ENCODE measurements at places on chromosomes 2 and 18.
A peak's percentile ranks its signal among the peaks of the same experiment; 100 is the strongest.

DNA sequence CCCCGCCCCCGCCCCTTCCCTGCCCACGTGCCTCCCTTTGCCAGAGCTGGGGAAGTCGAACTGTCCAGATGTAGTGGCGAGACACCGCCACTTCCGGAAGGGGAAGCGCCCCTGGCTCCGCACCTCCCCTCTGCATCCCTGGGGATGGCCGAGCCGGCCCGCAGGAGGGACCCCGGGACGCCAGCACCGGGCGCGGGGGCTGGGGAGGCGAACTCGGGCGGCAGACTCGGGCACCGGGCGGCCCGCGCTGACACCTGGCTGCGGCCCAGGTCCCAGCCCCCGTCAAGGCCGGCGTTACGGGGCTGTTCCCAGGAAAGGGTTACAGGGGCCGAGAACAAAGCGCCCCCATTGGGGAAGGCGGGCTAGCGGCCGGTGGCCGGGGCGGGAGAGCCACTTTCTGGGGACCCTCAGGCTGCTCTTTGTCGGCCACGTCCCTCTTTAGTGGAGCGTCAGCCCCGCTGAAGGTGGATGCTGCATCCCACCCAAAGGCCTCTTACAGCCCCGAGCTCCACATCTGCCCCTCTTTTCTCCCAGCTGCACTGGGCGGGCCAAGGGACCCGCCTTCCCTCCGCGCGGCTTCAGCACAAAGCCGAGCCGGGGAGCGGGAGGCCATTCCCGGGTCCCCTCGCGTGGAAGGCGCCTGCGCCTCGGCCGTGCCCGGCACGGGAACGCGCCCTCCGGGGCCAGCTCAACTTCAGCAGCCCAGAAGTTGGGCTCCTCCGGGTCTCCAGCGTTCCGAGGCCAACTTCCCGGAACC, 1.3 kb downstream of the SDC1 start:
- DNase-seq, result no peak

- DNase-seq, result no peak
Observed at GRCh38 chr2:23377771-23378170, 7.2 kb upstream of the KLHL29 start.

GRCh38 chr2:37625796-37626571, 45.5 kb downstream of the CDC42EP3 start:
- no peak for DNase-seq

- no peak for DNase-seq
Observed at GRCh38 chr2:140508756-140509155, 1622.1 kb downstream of the LRP1B start.

GRCh38 chr2:17482651-17483050, 35.6 kb downstream of the RAD51AP2 start:
- no peak for DNase-seq

- DNase-seq, result no peak
Observed at GRCh38 chr2:219702796-219703545, 75.5 kb downstream of the SLC4A3 start.

DNA sequence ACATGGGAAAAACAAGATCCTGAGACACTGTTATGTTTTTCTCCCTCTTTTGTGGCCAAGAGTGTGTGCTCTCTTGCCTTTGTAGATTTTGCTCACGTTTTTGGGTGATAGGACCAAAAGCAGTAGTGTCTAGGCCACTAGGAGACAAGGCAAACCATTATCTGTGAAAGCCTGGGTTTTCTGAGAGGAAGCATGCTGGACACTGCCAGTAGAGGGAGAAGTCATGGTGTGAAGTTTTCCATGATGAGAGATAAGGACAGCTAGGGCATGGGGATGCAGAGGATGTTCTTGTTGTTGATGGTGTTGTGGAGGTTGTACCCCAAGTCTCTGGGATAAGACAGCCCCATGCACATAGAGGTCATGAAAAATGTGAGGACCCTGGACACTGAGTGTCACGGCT, 285.3 kb downstream of the SOX11 start:
- DNase-seq, result no peak

DNA sequence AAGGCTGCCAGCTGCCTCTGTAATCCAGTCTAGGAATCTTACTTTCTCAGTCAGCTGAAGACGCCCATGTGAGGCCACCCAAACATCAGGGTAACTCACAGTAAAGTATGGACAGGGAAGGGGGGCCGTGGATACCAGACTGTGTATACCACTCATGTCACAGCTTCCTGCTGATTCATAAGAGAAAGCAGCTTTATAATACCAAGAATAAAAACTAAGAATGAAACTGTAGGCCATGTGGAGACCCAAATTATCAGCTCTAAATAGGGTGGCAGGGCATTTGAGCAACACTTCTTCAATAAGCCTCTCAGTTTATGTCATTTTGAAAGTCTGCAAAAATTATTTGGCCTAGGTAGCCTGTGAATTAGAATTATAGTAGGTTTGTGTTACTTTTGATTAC, 115.0 kb upstream of the CDCA7 start:
- DNase-seq, result no peak

GRCh38 chr2:179691235-179691634, 170.2 kb downstream of the ZNF385B start:
- no peak for DNase-seq

GRCh38 chr2:30272761-30273573, 41.6 kb downstream of the LBH start:
- no peak for DNase-seq

DNA sequence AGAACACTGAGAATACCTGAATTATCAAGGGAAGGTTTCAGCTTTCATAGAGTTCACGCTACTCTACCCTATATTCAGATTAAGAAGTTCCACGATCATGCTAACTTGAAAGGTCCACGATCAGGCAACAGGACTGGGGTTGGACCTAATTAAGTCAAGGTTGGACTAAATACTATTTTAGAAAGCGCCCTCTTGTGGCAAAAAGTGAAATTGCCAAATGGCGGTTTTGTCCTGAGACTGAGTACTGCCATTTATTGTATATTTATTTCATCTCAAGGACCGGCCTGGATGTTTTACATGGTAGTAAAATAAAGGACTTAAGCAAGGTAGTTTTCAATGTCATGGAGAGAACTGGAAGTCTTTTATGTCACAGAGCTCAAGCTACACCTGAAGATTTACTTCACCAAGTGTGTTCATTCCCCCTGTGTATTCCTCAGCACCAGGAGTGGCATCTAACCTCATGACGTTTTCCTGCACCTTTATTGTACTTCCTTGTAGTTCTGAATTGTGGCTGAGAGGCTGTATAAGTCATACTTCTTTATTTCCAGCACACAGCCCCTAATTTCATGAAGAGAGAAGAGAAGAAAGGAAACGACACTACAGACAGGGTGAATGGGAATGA, 56.8 kb downstream of the SRD5A2 start:
- DNase-seq, result peak; percentile 34

DNA sequence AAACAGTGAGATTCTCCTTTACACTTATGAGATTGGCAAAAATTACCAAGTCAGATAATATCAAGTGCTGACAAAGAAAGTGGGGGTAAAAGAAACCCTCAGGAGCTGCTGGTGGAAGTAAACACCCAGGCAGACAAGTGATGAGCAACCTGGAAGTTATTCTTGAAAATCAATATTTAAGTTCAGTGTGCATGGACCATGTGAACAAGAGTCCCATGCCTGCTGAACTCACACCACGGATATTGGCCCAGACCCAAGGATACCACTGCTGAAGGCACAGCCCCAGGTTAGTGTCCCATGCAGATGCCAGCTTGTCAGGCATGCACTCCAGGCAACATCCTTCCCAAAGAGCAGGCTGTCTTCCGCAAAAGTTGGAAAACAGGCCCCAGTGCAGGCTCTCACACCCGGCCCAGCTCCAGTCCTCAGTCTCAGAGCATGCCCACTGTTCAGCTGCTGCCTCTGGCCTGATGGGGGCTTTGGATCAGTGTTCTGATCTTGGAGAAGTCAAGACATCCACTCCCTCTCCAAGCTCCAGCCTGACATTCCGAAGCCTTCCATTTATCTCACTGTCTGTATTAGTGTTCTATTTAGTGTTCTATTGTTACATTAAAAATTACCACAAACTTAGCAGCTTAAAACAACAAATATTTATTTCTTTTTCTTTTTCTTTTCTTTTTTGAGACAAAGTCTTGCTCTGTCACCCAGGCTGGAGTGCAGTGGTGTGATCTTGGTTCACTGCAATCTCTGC, 70.0 kb downstream of the HS1BP3 start:
- no peak for DNase-seq

- DNase-seq, result no peak
Observed at GRCh38 chr2:106868275-106868674, 17.7 kb downstream of the ST6GAL2 start.

GRCh38 chr2:46274586-46274985, 22.6 kb upstream of the EPAS1 start:
- no peak for DNase-seq

DNA sequence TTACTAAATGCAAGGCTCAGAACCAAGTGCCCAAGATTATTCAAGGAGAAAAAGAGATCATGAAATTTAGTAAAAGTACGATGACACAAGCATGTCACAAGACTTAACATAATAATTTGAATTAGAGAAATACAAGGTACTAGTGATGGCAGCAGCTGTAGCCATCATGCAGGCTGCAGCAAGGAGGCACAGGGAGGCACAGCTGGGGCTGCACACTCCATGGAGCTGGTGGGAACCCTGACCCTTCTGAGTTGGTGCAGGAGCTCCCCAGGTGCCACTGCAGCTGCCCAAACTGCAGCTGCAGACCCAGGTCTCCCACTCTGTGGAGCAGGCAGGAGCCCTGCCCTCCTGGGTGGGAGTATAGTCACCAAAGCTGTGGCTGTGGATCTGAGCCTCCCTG, 46.0 kb downstream of the COL3A1 start:
- no peak for DNase-seq

GRCh38 chr2:85812094-85812735, 58.4 kb downstream of the ATOH8 start:
- no peak for DNase-seq

DNA sequence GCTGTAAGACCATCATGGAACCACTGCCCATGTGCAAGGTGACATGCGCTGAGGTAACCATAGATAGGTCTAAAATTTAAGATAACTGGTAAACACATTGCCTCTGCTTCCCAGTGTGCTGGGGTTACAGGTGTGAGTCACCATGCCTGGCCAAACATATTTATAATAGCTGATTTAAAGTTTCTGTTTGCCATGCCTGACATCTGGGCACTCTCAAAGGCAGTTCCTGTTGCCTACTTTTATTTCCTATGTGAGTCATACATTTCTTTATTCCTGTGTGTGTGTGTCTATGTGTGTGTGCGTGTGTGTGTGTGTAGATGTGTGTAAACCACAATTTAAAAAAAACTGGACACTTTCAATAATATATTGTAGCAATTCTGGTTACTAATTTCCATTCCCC, 415.2 kb upstream of the NETO1 start:
- DNase-seq, result no peak

DNA sequence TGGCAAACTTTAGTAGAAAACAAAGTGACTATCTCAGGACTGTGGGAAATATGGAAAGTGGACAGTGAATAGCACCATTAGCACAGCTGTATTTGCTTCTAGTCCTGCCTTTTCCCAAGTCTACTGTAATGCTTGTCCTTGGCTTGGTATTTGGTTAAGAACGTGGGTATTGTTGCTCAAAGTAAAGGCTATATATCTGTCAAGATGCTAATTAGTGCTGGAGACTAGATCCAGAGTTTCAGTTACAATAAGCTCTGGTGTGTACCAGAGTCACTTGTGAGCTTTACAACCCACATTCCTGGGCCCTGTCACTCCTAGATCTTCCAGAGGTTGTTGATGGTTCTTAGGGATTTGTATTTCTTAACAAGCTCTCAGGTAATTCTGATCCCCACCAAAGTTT, 313.6 kb downstream of the SLC8A1 start:
- no peak for DNase-seq

DNA sequence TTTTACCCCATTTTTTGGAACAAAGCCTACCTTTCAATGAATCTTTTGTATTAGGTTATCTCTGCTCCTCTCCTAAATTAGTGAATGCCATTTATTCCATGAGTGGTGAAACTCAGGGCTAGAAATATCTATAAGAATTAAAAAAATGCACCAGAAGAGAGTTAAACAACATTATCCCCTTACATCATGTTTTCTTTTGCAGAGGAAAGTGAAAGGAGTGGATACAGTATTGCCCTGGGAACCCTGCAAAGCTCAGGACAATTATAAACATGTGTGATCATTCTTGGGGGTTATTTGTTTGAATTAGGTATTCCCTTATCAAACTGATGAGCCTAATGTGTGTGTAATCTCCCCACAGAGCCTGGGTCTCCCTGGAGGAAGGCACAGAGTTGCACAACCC, 559.2 kb downstream of the RNF144A start:
- DNase-seq, result no peak

GRCh38 chr18:49096021-49096420, 145.3 kb upstream of the SMAD7 start:
- DNase-seq, result no peak

GRCh38 chr2:105373895-105374401, 24.9 kb downstream of the FHL2 start:
- no peak for DNase-seq

DNA sequence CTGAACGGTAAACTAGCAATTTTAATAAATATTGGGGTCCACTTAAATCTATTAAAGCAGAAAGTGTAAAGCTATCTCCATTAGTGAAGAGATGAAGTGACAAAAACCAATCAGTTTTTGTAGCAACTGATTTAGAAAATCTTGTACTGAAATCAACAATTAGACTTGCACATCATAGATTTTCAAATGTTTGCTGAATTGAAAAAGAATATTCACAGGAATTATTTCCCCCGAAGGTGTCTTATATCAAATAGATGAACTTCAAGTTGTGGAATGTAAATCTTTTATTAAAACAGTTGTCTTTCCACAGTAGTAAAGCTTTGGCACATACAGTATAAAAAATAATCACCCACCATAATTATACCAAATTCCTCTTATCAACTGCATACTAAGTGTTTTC, 48.7 kb downstream of the ATIC start:
- DNase-seq, result no peak
